ENCODE measurements at places on chromosomes 13 and 19.

- no peak for DNase-seq
Observed at GRCh38 chr13:72397265-72397664, 330.2 kb downstream of the MZT1 start.

- DNase-seq: no peak
Observed at GRCh38 chr19:46629546-46630025, 4.7 kb upstream of the PTGIR start.

GRCh38 chr13:91168386-91168711 lies 179.1 kb upstream of the MIR17HG start:
- DNase-seq: no peak

DNA sequence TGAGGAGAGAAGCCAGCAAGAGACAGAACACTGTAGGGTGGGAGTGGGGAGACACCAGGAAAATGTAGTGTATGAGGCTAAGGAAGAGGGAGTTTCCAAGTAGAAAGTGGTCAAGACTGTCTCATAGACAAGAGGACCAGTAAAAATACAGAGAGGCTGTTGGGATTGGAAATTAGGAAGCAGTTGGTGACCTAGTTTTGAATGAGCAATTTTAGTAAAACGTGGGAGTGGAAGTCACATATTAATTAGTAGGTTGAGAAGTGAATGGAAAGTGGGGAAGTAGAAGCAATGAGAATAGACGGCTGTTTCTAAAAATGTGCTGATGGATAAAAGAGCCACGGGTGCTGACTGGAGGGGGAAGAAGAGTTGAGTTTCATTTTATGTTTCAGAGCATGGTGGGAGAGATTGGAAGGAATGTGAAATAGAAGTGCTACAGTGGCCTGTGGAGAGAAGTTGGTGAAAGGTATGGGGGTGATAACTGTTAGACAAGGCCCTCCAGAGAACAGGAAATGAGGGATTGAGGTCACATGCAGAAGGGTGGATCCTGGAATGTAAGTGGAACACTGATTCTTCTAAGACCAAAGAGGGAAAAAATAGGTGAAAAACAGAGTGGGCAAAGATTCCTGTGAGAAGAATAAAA lies 247.3 kb downstream of the MTUS2 start:
- no peak for DNase-seq

GRCh38 chr19:40928850-40929249 lies 46.8 kb upstream of the CYP2A7 start:
- DNase-seq: no peak

GRCh38 chr13:80973721-80974120 lies 632.8 kb upstream of the SPRY2 start:
- no peak for DNase-seq

GRCh38 chr19:5186293-5187050 lies 154.1 kb downstream of the PTPRS start:
- no peak for DNase-seq

GRCh38 chr19:27672309-27673047 lies 1540.5 kb downstream of the UQCRFS1 start:
- no peak for DNase-seq

- DNase-seq: peak; percentile 20
Observed at GRCh38 chr19:14516746-14517438, 1.3 kb downstream of the DNAJB1 start.

DNA sequence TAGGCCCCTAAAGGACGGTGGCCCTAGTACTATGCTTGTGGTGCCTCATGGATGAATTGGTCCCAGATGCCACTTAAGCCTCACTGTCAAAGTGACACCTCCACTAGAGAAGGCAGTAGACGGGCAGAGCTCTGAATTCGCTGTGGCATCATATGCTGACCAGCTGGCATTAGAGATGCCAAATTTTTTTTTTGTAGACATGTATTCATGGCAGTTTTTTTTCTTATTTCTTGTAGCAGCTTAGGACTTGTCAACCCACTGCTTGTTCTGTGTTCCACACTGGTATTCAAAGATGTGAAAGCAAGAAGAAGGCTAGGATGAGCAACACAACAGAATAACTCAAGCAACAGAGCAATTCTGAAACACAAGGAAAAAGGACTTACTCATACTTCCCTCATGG lies 212.5 kb downstream of the DLEU7 start:
- DNase-seq: no peak

GRCh38 chr13:20969182-20969581 lies 66.6 kb upstream of the XPO4 start:
- peak; percentile 51 for DNase-seq

DNA sequence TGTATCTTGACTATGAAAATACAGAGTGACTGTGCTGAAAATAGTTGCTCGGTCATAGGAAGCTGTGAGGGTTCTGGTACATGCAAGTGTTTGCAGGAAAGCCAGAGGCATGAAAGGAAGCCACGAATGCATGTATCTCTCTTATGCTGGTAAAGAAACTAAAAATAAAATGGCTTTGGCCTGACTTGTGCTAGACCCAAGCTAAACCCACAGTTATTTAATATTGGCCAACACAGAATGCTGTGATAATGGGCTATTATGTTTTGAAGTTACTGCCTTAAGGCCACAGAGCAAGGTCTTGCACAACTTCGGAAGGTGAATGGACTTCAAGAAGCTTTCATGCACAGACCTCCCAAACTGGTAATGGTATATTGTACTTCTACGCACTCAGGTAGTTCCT lies 518.2 kb upstream of the HTR2A start:
- DNase-seq: no peak

- no peak for DNase-seq
Observed at GRCh38 chr19:36152019-36152351, 262 bp downstream of the COX7A1 start.

GRCh38 chr19:43743059-43743458 lies 11.7 kb downstream of the SMG9 start:
- DNase-seq: no peak

GRCh38 chr19:18388960-18389725 lies 3.2 kb downstream of the GDF15 start:
- DNase-seq: no peak

DNA sequence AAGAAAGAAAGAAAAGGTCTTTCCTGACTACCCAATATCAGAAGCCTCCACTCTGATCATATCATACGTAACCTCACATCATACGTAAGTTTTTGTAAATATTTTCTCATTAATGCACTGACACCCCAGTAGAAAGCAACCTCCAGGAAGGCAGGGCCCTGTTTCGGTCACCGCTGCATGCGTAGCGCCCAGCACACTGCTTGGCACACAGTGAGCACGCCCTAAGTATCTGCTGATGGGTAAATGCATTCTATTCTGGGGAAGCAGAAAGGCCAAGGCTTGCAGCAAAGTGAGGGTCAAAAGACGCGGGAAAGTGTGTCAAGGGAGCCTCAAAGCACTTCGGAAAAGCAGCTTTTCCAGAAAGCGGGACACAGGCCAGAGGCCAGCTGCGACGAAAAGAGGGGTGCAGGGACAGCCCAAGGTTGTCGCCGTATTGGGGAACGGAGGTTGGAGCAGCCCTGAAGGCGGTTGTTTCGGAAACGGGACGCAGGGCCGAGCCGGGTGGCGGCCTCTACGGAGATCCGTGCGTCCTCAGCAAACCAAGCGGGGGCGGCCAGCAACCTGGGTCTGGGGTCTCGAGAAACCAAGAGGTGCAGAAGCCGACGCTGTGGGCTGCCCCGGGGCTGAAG lies 463 bp downstream of the SUGP1 start:
- peak; percentile 26 for DNase-seq

DNA sequence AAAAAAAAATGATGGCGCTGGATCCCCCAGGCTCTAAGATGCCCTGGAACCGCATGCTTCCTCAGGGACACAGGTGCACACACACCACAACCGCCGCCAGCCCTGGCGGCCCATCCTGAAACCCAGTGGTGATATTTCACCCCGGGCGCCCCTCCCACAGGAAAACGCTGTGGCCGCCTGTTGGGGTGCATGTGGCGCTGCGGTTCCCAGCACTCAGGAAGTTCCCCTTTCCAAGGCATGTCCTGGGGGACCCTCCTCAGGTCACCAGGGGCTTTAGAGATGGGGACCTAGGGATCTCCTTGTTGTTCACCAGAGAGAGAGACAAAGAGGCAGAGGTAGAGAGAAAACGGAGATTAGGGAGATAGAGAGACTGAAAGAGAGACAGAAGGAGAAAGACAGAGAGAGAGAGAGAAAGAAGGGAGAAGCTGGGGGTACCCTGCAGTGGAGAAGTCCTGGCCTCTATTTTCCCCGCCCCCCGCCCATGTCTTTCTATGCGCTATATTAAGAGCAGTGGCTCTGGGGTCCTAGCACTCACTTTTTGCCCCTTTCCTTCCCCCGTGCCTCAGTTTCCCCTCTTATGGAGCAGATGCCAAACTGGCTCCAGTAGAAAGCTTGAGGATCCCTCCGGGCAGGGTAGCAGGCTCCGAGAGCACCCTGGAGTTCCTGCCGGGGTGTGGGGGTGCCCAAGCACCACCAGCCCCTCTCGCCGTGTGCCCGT lies 2.3 kb downstream of the ADGRE2 start:
- DNase-seq: peak; percentile 5

GRCh38 chr13:51728972-51729371 lies 75.0 kb downstream of the DHRS12 start:
- peak; percentile 48 for DNase-seq

DNA sequence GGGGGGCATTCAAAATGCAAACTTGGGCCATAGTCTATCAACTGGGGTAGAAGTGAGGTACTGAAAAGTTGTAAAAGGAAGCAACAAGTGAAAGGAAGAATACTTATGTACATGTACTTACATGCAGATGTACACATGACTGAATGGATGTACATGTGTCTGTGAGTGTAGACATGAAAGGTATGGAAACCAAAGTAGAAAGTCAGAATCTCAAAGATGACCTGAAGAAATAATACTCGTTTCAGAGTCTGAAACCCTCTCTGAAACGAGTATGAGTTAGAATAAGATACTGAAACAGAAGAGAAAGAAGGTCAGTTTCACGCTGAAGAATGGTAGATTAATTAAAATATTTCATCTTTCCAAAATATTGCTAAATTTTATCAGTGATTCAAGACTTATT lies 13.9 kb downstream of the DZIP1 start:
- no peak for DNase-seq

DNA sequence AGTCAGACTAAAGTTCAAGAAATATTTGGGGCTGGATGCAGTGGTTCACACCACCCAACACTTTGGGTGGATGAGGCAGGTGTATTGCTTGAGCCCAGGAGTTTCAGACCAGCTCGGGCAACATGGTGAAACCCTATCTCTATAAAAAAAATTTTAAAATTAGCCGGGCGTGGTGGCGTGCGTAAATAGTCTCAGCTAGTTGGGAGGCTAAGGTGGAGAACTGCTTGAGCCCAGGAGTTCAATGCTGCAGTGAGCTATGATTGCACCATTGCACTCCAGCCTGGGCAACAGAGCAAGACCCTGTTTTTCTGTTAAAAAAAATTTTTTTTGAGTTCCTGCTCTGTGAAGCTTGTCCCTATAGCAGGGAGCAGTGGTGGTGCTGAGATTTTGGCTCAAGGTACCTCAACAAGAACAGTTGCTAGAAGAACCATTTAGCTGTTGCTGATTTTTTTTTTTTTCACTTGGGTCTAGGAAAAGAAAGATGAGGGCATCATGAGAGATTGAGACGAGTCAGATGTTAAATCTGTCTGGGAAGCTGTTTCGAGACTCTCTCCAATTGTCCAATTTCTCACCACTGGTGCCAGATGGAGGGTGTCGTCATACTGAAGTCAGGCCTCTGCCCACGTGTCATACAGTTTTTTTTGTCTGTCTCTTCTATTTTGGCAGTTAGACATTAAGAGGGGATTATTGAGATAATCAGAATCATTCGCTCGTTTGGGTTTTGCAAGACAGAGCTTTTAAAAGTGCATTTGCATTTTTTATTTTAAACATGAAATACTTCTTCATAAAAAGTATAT lies 3.7 kb downstream of the SLC25A42 start:
- DNase-seq: no peak

DNA sequence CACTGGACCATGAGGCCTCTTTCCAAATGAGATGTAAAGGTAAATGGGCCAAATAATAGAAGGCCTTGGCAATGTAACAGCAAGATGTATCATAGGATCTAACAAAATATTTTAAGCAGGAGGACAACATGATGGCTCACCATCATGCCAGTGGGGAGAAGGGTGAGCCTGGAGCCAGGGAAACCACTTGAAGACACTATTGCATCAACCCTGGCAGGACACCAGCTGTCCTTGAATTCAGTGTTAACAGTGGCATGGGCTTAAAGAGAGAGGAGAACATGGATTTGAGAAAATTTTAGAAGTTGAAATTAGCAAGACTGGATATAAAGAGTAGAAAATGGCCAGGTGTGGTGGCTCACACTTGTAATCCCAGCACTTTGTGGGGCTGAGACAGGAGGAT lies 6.7 kb upstream of the RCBTB2 start:
- no peak for DNase-seq

DNA sequence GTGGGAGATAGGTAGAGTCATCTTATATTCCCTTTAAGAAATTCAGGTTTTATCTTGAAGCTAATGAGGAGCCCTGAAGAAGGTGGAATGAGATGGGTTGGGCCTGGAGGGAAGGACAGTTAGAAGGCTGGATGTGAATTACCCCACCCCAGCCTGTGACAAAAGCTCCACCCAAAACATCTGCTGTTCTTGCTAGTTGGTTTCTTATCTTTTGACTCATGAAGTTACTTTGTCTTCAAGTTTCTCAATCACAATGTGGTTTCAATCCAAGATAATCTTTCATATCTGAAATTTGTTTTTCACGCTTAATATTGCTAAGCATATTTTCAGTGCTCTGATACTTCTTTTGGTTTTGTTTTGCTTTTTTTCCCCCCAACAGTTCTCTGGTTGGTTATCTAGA lies 38.3 kb upstream of the HMGB1 start:
- DNase-seq: peak; percentile 62

DNA sequence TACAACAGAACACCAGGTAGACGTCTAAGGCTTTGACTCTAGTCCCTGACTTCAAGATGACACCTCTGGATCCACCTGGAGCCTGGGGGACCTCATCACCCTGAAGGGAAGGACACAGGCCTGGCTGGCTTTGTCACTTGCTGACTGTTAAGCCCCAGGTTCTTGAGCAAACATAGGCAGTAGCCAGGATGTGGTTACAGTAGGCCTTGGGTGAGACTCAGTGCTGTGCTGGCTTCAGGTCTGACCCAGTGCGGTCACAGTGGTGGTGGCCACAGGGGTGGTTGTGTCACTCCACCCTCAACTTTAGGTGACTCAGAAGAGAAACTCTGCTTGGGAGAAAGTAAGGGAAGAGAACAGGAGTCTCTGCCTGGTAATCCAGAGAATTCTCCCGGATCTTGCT lies 497.8 kb downstream of the UQCRFS1 start:
- DNase-seq: no peak

DNA sequence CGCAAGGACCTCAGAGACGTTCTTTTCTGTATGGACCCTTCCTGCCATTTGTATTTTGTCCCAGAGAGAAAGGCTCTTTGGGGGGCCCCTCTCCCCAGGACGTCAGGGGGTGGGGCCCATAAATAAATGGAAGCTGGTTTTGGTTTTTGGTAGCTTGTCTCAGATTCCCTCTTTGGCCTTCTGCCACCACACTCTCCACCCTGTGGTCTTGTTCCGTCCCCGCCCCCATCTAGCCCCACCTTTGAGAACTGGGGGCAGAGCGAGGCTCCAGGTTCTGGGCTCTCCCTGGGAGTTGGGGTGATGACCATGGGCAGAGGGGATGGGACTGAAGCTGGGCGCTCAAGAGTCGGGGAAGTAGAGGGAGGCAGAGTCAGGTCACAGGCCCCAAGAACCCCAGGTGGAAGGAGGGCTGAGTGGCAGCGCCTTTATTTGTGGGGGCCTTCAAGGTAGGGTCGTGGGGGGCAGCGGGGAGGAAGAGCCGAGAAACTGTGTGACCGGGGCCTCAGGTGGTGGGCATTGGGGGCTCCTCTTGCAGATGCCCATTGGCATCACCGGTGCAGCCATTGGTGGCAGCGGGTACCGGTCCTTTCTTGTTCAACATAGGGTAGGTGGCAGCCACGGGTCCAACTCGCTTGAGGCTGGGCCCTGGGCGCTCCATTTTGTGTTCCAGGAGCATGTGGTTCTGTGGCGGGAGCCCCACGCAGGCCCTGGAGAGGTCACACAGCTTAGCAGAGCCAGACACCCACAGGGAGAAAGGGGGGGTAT lies 3.3 kb downstream of the ISYNA1 start:
- no peak for DNase-seq
